ENCODE measurements at places on chromosomes 5 and 9. TPM values are rescaled to one million over a fixed set of nuclear protein-coding genes. Genes with fewer than 3 reads are reported as not detected.

GRCh38 chr5:178383301-178383918, 150.8 kb upstream of the PHYKPL start:
- no peak overlapping the region for H3K27ac ChIP-seq
- H3K4me1 ChIP-seq = peaks cover 10% of the 10 kb centered on the region
- H3K27me3 ChIP-seq = peaks cover 90% of the 10 kb centered on the region
- H3K36me3 ChIP-seq = no peaks in the 10 kb centered on the region
- H3K4me3 ChIP-seq = no peak overlapping the region

The AFAP1L1 gene
- 0.13 TPM for total RNA-seq

DNA sequence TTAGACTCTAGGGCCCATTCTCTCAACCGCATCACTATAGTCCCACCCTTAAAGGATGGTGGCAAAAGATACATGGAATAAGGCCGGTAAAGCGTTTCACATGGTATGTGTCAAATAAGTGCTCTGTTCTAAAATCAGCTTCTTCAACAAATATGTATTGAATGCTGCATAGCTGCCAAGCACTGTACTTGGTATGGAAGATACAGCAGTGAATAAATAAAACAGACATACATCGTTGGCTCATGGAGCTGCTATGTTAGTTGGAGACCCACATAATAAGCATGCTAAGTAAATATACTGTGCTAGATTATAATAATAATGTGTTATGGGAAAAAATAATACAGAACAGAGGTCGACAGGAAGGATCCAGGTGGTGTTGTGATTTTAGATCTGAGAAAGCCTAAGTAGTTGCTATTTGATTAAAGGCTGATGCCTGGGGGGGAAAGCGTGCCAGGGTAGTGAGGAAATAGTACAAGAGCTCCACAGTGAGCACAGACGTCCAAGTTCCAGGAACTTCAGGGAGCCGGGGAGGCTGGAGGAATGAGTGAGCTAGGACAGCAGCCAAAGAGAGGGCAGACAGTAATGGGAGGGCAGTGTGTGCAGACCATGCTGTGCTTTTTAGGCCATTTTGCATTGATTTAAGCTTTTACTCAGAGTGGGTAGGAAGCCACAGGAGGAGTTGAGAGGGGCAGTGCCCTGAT, 93.7 kb downstream of the JAKMIP2 start:
- H3K36me3 ChIP-seq = no peaks in the 10 kb centered on the region
- H3K27ac ChIP-seq = no peak overlapping the region
- H3K27me3 ChIP-seq = no peaks in the 10 kb centered on the region
- H3K4me1 ChIP-seq = no peaks in the 10 kb centered on the region
- DNase-seq = no peak

The GRM6 gene
- not detected for total RNA-seq

GRCh38 chr5:32157078-32157477, 17.0 kb downstream of the GOLPH3 start:
- peaks cover 54% of the 10 kb centered on the region for H3K36me3 ChIP-seq
- no peak overlapping the region for H3K4me3 ChIP-seq
- no peak for DNase-seq
- H3K4me1 ChIP-seq = no peaks in the 10 kb centered on the region
- H3K27me3 ChIP-seq = no peaks in the 10 kb centered on the region

DNA sequence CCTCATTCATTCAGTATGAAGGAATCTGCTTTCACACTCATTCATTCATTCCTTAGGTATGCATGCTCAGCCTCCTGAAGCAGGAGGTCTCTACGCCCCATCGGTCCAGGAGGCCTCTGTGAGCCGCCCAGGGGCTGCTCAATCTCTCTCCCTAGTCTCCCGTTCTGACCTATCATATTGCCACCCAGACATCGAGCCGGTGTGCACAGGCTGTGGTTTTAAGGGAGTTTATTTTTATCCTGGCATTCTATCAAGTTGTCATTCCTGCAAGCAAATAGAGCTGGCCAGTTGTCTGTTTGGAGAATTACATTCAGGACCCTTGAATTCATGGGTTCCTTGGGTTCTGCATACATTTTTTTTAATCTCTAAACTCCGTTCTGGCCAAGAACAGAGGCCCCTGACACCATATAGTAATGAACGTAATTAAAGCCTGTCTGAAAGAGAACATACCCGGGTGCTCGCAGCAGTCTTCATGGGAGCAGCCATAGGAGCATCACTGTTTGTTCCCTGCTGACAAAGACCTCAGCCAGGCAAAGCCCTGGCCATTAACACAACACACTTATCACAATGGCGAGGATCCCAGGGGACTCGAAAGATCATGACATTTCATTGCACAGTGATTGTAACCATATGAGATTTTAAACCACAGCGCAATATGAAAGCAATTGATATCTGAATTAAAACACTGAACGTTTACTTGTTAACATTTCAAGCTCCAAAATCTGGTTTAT, 80.9 kb downstream of the ADAMTS16 start:
- no peaks in the 10 kb centered on the region for H3K4me1 ChIP-seq
- no peak overlapping the region for H3K27ac ChIP-seq
- no peak overlapping the region for H3K4me3 ChIP-seq
- no peaks in the 10 kb centered on the region for H3K36me3 ChIP-seq
- H3K27me3 ChIP-seq = no peaks in the 10 kb centered on the region
- DNase-seq = no peak

DNA sequence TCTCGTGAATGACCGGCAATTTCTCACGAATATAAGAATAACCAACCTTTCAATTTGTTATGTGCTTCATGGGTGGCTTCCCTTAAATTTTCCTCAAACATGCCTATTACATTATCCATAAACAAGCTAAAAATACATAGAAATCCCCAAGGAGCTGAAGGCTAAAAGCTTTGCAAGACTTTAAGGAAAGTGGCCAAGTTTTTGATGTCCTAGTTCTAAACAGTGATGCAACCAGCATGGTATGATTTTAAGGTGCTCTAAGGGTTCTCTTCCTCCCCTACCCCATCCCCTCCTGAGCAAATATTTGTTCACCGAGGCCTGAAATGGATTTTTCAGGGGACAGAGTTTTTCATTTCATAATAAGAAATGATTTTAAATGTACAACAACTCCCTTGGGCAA, 79.8 kb downstream of the RGS7BP start:
- no peak overlapping the region for H3K27ac ChIP-seq
- H3K4me1 ChIP-seq = no peaks in the 10 kb centered on the region
- no peaks in the 10 kb centered on the region for H3K27me3 ChIP-seq
- DNase-seq = no peak
- H3K4me3 ChIP-seq = no peak overlapping the region
- no peaks in the 10 kb centered on the region for H3K36me3 ChIP-seq

GRCh38 chr5:149341876-149342275, 3.4 kb upstream of the GRPEL2 start:
- H3K4me3 ChIP-seq = no peak overlapping the region
- H3K36me3 ChIP-seq = 0 out of 3 replicates have a peak, but pooled peaks cover under 1% of the 10 kb centered on the region
- H3K27ac ChIP-seq = no peak overlapping the region
- DNase-seq = no peak
- 0 out of 2 replicates have a peak, but pooled peaks cover 3% of the 10 kb centered on the region for H3K4me1 ChIP-seq

The ZNG1E gene
- total RNA-seq = 42.1 TPM

The FCN2 gene
- not detected for total RNA-seq

The PCDHB15 gene
- 0.07 TPM for total RNA-seq

The LRRC19 gene
- total RNA-seq = not detected

The OR1L4 gene
- not detected for total RNA-seq

- H3K27me3 ChIP-seq = no peaks in the 10 kb centered on the region
- H3K4me3 ChIP-seq = no peak overlapping the region
- H3K4me1 ChIP-seq = no peaks in the 10 kb centered on the region
Observed at GRCh38 chr9:92657296-92658094, 12.4 kb downstream of the IPPK start.

GRCh38 chr9:17322882-17323864, 188.3 kb downstream of the CNTLN start:
- no peaks in the 10 kb centered on the region for H3K4me1 ChIP-seq
- DNase-seq = no peak
- no peaks in the 10 kb centered on the region for H3K36me3 ChIP-seq
- no peak overlapping the region for H3K27ac ChIP-seq

DNA sequence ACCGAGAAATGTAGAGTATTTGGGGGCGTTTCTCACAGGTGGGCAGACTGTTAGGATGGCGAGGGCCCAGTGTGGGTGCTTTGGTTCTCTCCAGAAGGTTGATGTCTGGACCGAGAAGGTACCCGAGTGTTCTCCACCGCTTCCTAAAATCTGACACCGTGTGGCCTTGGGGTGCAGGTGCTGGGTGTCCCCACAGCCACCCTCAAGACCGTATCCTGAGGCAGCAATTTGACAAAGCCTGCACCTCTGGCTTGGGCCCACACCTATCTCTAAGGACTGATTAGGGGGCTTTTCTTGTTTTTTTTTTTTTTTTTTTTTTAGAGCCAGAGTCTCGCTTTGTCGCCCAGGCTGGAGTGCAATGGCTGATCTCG, 1.3 kb downstream of the PPP1R26 start:
- no peak overlapping the region for H3K27ac ChIP-seq
- DNase-seq = no peak
- H3K4me3 ChIP-seq = peak overlapping the region; percentile 68
- H3K4me1 ChIP-seq = peaks cover 38% of the 10 kb centered on the region

GRCh38 chr5:36079200-36079781, 12.6 kb upstream of the UGT3A2 start:
- no peaks in the 10 kb centered on the region for H3K36me3 ChIP-seq
- H3K4me3 ChIP-seq = no peak overlapping the region
- no peak overlapping the region for H3K27ac ChIP-seq
- peak; percentile 58 for DNase-seq
- no peaks in the 10 kb centered on the region for H3K4me1 ChIP-seq

DNA sequence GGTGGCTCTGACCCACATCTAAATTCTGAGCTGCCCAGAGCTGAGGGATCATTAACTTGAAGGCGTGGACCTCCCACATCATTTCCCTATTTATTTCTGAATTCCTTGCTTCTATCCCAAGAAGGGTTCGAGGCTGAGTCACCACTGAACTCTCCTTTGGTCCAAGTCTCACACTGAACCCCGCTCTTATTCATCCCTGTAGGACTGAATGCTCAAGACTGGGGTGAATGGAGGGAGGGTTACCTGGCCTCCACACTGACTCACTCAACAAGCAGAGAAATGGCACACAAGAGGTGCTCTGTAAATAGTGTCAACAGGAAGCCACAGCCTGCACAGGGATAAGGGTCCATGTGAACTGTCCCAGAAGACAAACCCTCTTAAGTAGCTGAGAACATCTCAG, 79.1 kb upstream of the FSTL4 start:
- peaks cover 4% of the 10 kb centered on the region for H3K27me3 ChIP-seq
- no peak overlapping the region for H3K4me3 ChIP-seq
- peaks cover 6% of the 10 kb centered on the region for H3K4me1 ChIP-seq
- no peak overlapping the region for H3K27ac ChIP-seq
- DNase-seq = no peak

The MLANA gene
- total RNA-seq = not detected

- no peaks in the 10 kb centered on the region for H3K36me3 ChIP-seq
- H3K27me3 ChIP-seq = no peaks in the 10 kb centered on the region
- DNase-seq = no peak
- H3K4me1 ChIP-seq = no peaks in the 10 kb centered on the region
- no peak overlapping the region for H3K4me3 ChIP-seq
Observed at GRCh38 chr9:751137-752051, 90.1 kb upstream of the DMRT1 start.

- no peak overlapping the region for H3K4me3 ChIP-seq
- H3K27me3 ChIP-seq = no peaks in the 10 kb centered on the region
- peak; percentile 12 for DNase-seq
- no peak overlapping the region for H3K27ac ChIP-seq
Observed at GRCh38 chr5:133758641-133759040, 146.3 kb upstream of the FSTL4 start.

- no peaks in the 10 kb centered on the region for H3K27me3 ChIP-seq
- H3K4me3 ChIP-seq = no peak overlapping the region
- no peak overlapping the region for H3K27ac ChIP-seq
- no peak for DNase-seq
- H3K36me3 ChIP-seq = no peaks in the 10 kb centered on the region
Observed at GRCh38 chr5:172791286-172791685, 20.3 kb upstream of the DUSP1 start.

- no peak overlapping the region for H3K27ac ChIP-seq
- no peaks in the 10 kb centered on the region for H3K36me3 ChIP-seq
- no peak for DNase-seq
Observed at GRCh38 chr5:36028816-36029465, 37.7 kb downstream of the UGT3A2 start.

The CORO2A gene
- 21.3 TPM for total RNA-seq

The ACOT12 gene
- not detected for total RNA-seq

DNA sequence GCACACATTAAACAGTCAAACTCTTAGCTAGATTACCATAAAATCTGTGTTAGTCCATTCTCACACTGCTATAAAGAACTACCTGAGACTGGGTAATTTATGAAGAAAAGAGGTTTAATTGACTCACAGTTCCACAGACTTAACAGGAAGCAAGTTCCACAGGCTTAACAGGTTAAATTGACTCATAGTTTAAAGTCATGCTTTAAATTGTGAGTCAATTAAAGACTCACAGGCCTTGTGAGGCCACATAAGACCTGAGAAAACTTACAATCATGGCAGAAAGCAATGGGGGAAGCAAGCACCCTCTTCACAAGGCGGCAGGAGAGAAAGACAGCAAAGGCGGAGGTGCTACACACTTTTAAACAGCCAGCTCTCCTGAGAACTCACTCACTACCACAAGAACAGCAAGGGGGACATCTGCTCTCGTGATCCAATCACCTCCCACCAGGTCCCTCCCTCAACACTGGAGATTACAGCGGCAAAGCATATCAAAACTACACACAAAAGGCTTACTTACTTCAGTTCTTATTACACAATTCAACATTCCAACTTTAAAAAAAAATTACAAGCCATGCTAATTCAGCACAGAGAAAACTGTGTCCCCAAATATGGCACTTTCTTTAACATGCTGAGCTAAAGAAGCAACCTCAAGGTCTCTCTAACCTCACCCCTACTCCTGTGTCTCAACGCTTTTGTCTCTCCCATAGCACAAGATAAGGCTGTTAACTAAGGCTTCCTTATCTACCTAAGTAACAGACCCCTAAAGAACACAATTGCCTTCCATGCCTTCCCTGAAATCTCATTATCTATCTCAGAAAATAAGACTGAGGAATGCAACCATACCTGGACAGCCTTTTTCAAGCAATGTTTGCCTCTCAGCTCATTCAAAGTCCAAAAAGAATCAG, 805.1 kb downstream of the NR2F1-AS1 start:
- no peak for DNase-seq
- H3K4me1 ChIP-seq = no peaks in the 10 kb centered on the region
- no peak overlapping the region for H3K4me3 ChIP-seq

The ZNF366 gene
- not detected for total RNA-seq

- no peaks in the 10 kb centered on the region for H3K27me3 ChIP-seq
- no peak overlapping the region for H3K4me3 ChIP-seq
- no peak overlapping the region for H3K27ac ChIP-seq
- no peaks in the 10 kb centered on the region for H3K36me3 ChIP-seq
- no peaks in the 10 kb centered on the region for H3K4me1 ChIP-seq
Observed at GRCh38 chr5:162699361-162699760, 631.8 kb downstream of the GABRG2 start.
